ENCODE measurements at places on chromosomes 16 and 17.

DNA sequence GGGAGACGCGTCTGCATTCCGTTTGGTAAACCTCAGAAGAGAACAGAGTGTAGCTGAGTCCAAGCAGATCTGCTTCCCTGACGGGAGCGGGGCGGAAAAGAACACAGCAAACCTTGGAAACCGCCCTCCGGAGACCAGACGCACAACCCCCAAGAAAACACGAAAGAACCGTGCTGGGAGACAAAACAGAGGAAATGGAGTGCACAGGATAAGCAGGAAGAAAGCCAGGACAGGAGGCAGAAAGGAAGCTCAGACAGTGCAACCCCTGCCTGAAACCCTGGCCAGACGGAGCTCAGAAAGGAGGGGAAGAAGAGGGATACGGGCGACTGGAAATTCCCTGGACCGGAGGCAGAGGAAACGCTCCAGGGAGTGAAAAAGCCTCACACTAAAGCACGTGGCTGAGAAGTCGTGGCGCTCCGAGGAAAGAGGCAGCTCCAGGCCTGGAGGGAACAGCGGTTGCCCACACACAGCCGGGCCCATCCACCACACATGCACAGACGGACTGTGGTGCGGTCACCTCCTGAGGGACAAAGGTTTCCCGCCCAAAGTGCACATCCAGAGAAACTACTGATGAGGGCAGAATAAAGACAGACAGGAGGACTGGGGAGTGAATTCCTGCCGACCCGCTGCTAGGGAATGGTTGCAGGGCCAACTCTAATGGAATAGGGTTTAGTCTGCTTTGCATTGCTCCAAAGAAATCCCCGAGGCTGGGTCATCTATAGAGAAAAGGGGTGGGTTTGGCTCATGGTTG is 10.2 kb downstream of the DPEP1 start:
- DNase-seq, result no peak

- no peak for DNase-seq
Measured at GRCh38 chr17:80860703-80861417, 130.8 kb upstream of the CHMP6 start.

DNA sequence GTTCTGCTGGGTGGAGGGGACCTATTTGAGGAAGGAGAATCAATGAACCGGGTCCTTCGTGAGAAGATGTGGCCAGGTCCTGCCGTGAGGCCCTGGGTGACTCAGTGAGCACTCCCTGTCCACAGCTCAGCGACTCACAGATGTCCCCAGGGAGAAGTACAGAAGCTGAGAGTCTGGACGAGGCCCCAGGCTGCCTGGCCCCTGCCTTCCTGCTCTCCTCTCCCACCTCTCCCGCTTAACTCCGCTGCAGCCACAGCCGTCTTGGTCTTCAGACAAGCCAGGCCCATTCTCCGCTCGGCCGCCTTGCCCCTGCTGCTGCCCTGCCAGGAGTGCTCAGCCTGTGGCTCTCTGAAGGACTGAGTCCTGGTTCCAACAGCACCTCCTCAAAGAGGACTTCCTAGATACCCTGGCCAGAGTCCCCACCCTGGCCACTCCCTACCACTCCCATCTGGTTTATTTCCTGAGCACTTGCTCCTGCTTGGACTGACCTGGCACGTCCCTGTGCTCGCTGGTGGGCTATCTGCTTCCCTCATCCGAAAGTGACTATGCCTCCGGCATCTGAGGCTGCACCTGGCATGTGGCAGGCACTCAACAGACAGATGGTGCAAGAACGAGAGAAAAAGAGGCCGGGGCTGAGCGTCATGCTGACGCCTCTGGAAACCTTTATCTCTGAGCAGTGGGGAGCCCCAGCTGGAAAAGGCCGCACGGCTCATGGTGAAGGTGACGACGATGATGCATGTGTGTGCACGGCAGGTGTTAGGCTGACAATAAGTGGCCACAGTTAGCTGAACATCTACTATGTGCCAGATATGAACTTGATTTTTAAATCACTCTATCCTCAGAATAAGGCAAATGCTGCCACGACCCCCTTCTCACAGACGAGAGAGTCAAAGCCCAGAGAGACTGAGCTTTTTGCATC is 9.2 kb upstream of the TNFRSF13B start:
- DNase-seq, result no peak

GRCh38 chr17:4959261-4959965 is 8.2 kb downstream of the SPAG7 start:
- DNase-seq, result no peak

GRCh38 chr16:50820225-50820624 is 78.3 kb downstream of the CYLD start:
- no peak for DNase-seq

- DNase-seq, result no peak
Measured at GRCh38 chr17:11880714-11881113, 116.6 kb downstream of the ZNF18 start.

DNA sequence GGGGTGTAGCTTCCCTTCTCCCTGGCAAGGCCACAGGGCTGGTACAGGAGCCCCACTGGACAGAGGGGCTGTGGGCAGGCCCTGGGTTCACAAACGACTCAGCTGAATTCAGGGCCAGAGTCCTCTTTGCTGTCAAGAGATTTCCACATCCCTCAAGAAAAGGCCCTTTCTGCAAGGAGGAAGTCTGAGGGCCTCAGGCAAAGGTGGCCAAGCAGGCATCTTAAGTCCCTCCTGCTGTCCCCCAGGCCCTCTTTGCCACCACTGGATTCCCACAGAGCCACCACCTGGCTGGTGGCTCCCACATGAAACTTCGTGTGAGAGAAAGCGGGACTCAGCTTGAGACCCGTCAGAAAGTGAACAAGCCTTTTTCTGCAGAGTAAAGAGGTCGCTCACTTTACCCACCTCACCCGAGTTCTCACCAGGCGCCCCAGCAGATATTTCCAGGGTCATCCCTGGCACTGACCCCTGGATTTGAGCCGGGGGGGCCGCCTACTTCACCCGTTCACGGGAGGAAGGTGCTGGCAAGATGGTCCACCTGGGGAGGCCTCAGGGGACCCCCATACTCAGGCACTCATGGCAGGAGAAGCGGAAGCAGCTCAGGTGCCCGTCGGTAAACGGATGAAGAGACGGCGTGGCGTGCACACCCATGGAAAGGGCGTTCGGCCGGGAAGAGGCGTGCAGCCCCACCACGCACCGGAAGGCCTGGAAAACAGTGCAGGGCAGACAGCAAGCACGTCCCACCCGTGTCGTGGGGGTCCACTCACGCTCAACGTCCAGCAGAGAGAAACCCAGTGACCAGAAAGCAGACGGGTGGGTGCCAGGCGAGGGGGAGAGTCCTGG is 3.6 kb downstream of the RNF166 start:
- no peak for DNase-seq

GRCh38 chr17:10171581-10171981 is 26.8 kb downstream of the GAS7 start:
- DNase-seq, result peak; percentile 18

DNA sequence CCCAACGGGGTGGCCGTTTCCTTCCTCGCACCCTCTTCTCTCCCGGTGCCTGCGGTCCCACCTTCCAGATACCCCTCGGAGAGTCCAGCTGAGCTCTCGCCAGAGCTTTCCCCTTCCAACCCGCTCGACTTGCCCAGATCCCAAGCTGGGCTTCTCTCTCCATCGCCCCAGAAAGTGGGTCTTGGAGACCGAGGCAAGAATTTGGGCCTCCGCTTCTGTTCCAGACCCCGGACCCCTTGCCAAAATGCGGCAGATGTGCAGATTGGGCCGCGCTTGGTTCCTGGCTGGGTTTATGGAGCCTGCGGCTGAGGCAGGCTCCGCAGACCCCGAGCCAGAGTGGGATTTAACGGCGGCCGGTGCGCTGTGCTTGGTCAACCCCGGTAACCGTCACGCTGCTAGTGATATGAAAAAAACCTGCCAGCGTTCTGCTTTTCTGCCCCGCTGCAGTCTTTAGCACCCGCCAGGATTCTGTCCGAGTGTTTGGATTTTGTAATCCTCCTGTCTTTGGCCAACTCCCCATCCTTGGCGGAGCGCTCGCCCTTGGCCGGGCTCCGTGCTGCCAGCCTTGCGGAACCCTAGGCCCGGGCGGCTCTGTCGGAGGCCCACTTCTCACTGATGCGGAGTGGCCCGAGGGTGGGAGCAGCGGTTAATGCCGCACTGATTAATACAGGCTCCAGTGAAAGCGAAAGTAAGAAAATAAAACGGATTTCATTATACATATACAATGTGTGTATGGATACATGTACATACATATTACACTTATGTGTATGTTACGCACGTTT is 754 bp upstream of the SLFN11 start:
- peak; percentile 73 for DNase-seq

- DNase-seq, result no peak
Measured at GRCh38 chr16:1343428-1344242, 8.0 kb downstream of the TSR3 start.

GRCh38 chr16:73298562-73298961 is 250.6 kb upstream of the ZFHX3 start:
- no peak for DNase-seq

DNA sequence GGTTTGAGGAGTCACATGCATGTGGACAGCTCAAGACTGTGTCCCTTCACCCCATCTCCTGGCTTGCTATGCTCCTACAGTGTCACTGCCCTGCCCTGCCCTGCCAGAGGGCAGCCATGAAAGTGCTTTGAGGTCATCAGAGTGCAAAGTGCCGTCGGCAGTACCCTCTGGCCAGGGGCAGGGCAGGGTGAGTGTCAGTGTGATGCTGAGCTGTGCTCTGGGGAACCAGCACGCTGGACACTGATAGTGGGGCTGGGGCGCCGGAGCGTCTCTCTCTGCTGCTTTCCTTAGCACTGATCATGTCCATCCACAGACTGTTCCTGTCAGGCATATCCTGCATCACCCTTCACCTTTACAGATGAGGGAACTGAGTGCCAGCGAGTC is 1.6 kb upstream of the SPATA32 start:
- no peak for DNase-seq

- no peak for DNase-seq
Measured at GRCh38 chr17:62935523-62935922, 30.5 kb upstream of the TANC2 start.

All from CD4-positive, alpha-beta T cell treated with Interferon alpha-2 for 1 hour (primary cell).